D341Med (cell line): ENCODE measurements at places on chromosomes 4 and X.

DNA sequence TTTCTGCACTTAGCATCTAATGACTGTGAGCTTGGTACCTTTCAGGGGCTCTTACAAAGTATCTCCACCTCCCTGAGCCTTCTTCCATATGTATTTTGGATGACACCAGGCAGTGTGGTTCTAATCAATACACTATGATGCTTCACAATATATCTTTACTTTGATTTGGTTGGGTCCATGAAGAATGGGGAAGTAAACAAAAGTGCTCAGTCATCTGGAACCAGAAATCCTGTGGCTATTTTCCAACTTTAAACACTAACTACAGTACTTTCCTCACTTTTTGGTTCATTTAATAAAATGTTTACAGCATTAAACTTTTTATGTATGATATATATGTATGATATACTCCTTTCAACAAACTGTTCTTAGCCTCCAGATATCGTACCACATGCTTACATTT lies 216.4 kb upstream of the AFF2 start:
- DNase-seq = no peak

DNA sequence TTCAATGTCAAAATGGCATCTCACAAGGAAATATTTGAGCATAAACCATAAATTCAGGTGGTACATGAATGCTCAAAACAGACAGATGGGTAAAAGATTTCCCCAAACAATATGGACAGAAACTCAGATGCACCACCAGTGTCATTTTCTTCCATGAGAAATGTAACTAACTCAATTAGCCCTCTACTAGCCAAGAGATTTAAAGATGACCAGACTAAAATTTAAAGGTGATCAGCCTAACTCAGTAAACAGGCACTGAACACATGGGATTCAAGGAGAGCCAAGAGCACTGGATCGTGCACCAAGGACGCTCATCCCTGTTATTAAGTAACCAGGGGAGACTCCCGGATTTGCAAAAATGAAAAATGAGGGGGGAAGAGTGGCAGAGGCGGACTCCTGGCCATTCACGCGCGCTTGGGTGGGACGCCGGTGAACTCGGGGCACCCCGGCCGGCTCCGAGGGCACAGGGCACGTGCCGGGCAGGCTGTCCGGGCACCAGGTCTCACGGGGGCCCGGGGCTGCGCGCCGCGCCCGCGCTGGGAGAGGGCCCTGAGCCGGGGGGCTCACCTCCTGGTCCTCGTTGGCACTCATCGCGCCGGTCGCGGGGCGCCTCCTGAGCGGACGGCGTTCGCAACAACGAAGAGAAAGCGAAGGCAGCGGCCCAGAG lies 490 bp downstream of the RWDD4 start:
- peak; percentile 79 for DNase-seq

DNA sequence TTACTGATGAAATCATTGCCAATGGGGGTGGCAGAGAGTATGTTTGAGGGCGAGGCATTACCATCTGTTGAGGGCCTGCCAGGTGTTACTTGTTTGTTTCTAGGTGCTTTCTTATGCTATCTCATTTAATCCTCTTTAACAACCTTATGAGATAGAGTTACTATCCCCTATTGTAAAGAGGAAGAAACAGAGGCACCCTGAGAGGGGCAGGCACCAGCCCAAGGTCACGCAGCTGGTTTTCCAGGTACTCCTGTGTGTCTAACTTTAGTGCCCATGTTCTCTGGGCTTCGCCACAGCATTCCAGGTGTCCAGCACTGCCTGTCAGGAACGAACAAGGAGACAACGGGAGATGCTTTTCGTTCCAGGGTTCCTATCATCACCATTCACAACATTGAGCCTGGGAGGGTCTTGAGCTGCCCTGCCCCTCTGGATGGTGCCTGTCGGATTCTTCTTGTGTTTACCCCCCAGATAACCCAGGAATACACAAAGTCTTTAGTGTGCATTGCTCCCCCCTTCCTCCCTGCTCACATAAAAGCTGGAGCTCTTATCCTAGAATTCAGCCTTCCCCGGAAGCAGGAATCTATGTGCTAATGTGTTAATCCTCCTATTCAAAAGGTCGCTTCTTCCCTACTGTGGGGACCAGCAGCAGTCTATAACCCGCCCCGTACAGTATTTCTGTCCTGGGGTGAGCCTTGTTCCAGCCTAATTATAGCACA lies 24.9 kb upstream of the GPC4 start:
- no peak for DNase-seq

DNA sequence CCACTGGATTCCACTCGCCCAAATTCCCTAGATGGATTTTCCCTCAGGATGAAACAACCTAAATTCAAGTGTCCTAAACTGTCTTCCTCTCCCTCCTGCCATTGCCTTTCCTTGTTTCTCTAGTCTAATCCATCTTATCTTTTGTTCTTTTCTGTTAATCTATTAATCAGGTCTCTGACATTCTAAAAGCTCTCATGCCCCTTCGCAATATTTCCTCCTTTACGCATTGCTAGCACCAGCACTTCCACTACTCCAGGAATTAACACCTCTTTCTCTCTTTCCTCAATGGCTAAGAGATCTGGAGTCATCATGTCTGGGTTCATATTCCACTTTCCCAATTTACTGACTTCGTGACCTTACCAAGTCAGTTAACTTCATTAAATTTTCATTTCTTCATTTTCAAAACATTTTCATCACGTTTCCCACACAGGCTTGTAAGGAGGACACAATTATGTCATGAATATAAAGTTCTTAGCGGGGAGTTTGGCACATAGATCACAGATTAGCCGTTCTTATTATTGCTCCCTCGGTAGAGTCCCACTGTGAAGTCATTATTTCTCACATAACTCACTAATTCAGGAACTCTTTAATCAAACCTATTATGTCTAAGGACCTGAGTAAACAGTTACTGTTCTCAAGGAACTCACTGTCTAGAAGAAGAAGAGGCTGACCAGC lies 45.3 kb downstream of the FAT4 start:
- DNase-seq = no peak

DNA sequence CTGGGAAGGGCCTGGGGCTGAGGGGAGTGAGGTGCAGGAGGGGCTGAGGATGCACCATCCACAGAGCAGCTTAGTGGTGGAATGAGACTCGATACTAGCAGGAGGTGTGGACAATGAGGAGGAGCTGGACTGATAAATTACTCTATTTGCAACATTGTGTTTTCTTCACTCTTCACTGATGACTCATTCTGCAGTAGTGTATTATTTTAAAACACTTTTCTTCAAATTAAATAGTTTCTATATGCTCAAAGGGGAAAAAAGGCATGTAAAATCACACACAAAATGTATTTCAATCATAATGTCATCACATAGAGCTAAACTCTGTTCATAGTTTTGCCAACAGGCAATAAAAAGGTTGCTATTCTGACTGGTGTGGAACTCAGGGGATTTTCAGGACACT lies 467.0 kb upstream of the CTSO start:
- no peak for DNase-seq

- no peak for DNase-seq
These were observed 3.8 kb upstream of the C4orf50 start for GRCh38 chr4:6021831-6022606.

DNA sequence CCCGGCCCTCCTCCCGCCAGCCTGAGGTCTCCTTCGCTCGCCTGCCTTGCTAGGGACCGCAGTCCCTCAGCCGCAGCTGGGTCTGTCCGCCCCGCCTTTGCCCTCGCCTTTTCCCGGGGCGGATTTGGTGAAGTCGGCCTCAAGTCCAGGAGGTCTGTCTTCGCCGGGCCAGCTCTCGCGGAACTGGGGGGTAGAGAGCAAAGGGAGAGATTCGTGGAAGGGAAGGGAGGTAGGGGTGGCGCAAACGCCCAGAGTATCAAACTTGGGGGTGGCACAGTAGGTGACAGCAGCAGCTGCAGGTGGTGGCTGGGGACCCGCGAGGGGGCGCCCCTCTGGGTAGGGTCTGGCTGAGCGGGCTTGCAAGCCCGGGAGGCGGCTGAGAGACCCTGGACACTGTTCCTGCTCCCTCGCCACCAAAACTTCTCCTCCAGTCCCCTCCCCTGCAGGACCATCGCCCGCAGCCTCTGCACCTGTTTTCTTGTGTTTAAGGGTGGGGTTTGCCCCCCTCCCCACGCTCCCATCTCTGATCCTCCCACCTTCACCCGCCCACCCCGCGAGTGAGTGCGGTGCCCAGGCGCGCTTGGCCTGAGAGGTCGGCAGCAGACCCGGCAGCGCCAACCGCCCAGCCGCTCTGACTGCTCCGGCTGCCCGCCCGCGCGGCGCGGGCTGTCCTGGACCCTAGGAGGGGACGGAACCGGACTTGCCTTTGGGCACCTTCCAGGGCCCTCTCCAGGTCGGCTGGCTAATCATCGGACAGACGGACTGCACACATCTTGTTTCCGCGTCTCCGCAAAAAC lies at the start of gene NPY2R:
NPY2R (plus strand) TSS at position 379 of the 797 bp plus-strand sequence. CDS start 5,304 bp downstream, outside the sequence.
- DNase-seq = peak; percentile 54

- no peak for DNase-seq
These were observed 219.8 kb downstream of the SHROOM3 start for GRCh38 chr4:76654791-76655190.

DNA sequence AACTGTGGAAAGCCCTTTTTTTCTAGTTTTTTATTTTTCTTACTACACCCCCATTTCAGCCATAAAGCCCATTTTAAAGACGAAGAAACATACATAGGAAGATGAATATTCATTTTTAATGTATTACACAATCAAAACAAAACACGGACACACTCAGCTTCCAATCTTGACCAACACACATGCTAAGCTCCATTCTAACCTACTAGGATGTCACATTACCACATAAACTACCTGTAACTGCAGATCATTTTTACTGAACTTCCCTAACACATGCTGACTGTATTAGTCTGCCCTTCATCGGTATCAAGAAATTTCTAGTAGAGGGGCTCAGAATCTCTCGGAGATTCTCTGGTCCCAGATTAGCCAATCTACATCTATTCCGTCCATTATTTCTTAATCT lies 1.8 kb downstream of the CCNI start:
- no peak for DNase-seq

- no peak for DNase-seq
These were observed 26.9 kb upstream of the GJB1 start for GRCh38 chrX:71195964-71196649.

- peak; percentile 82 for DNase-seq
These were observed at the start of gene FGFBP2 for GRCh38 chr4:15963001-15963451. TSS of gene FGFBP2 (minus strand) at chr4:15963175. CDS start at chr4:15963129, 46 bp downstream.

DNA sequence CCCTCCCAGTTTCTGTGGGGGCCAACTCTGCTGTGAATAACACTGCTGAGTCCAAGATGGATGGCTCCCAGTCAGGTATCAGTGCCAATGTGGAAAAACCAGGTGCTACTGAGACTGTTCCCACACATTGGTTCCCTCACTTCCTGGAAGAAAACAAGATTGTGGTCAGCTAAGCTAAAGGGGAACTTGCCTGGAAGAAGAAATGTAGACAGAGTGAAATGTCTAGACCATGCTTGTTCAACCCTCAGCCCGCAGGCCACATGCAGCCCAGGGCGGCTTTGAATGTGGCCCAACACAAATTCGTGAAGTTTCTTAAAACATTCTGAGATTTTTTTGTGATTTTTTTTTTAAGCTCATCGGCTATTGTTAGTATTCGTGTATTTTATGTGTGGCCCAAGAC lies 28.6 kb upstream of the UTP14A start:
- no peak for DNase-seq

DNA sequence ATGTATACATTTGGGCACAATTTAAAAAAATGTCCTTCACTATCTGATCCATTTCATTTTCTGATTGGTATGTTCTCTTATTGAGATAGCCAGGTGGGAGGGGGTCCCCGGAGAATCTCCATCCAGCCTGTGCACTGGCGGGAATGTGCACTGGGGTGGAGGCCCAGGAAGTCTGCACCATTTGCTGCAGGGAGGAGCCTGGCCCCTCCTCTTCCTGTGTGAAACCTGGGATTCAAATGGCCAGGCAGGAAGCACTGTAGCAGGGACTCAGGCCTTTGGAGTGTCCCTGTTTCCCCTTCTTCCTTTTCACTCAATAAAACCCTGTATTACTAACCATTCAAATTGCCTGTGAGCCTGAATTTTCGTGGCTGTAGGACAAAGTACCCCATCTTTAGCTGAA lies 44.3 kb downstream of the GPRIN3 start:
- DNase-seq = no peak

DNA sequence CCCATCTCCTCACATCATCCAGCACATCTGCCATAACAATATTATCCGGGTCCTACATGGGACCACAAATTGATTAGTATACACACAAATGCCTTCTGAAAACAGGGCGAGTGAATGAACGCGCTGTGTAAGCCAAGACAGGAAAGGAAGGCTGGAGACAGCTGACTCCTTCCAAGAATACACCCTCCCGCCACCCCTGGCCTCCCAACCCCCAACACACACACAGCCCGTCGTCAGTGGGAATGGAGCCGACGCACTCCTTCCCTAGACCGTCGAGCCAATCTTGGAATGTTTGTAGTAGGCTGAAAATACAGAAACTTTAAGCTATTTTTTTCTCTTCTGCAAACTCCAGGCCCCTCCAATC lies 319 bp upstream of the MAGEH1 start:
- DNase-seq = no peak

GRCh38 chrX:70411475-70411874 lies 11.6 kb upstream of the GDPD2 start:
- DNase-seq = no peak

- no peak for DNase-seq
These were observed 3.4 kb downstream of the ABHD18 start for GRCh38 chr4:127968586-127968985.

DNA sequence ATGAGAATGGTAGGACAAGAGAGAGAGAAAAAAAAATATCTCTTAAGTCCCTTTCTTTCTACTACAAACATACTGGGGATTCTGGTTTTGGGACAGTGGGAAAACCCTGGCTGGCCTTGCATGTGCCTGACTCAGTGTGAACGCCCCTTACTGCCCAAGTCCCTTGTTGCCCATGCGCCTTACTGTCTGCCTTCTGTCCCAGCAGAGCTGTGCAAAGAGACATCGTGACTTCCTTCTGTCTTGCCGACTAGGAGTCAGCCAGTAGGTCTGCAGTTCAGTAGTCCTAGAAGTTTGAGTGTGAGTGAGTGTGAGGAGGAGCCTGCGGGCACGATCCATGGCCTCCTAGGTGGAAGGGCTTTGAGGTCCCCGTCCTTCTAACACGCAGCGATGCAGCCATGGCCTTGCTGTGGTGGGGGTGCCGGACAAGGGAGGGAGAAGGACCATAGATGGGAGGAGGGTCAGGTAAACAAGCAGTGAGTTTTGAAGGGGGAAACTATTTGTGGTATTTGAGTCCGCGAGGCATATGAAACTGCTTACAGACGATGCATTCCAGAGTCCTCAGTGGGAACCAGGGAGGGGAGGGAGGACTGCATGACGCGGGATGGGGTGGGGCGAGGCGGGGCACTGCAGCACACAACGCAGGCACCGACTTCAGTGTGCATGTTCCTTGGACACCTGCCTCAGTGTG lies at the start of gene XAGE2:
XAGE2 (plus strand) TSS at position 654 of the 688 bp plus-strand sequence. CDS start 994 bp downstream, outside the sequence.
- DNase-seq = no peak

DNA sequence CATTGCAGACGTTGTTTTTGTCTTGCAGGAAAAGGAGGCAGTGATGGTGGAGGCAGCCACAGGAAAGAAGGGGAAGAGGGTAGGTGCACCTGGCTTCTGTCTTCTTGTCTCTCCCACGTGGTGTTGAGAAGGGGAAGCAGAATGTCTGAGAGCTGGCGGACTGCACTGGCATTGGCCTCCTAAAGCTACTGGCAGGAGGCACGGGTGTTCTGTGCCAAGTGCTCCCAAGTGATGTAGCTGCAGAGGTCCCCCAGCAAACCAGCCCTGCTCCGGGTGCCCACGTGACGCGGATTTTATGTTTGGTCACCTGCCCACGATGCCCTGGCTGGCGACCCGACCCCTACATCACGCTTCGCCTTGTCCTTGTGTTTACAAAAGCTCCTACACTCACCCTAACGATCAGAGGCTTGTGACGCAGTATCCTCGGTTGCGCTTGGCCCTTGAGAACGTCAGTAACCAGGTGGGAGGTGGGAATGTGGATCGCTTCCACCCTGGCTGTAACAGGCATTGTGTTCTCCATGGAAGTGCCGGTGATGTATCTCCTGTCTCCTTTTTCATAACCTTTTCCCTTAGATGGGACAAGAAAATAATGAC lies 28.5 kb upstream of the XG start:
- DNase-seq = no peak
